Activated CD4-positive, alpha-beta T cell treated with anti-CD3 and anti-CD28 coated beads, Interleukin-2, amount 50 U/mL, for 1 hour (primary cell): ENCODE measurements at places on chromosomes 1 and 21.

- DNase-seq: no peak
Observed at GRCh38 chr1:150749720-150750311, 15.8 kb downstream of the CTSS start.

GRCh38 chr1:188270497-188270896 is 1441.7 kb downstream of the PLA2G4A start:
- DNase-seq: no peak

GRCh38 chr1:199041173-199041914 is 402.5 kb downstream of the PTPRC start:
- DNase-seq: no peak

GRCh38 chr1:15173863-15174614 is 20.5 kb downstream of the TMEM51 start:
- no peak for DNase-seq

DNA sequence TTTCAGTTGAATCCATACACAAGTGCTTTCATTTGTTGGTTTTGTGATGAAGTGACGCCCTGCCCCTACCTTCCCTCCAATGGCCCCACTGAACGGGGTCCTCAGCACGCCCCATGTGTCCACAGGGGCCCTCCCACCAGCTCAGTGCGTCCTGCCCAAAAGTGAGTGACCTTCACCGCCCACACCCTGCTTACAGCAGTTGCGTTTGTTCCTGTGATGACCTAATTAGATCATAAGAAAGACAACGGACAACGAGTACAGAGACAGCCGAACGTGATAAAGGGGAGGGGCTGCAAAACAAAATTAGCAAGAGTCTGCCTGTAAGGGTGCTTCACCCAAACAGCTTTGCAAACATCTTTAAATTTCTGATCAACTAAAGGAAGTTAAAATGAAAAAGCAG is 38.2 kb upstream of the RIPK4 start:
- DNase-seq: no peak

DNA sequence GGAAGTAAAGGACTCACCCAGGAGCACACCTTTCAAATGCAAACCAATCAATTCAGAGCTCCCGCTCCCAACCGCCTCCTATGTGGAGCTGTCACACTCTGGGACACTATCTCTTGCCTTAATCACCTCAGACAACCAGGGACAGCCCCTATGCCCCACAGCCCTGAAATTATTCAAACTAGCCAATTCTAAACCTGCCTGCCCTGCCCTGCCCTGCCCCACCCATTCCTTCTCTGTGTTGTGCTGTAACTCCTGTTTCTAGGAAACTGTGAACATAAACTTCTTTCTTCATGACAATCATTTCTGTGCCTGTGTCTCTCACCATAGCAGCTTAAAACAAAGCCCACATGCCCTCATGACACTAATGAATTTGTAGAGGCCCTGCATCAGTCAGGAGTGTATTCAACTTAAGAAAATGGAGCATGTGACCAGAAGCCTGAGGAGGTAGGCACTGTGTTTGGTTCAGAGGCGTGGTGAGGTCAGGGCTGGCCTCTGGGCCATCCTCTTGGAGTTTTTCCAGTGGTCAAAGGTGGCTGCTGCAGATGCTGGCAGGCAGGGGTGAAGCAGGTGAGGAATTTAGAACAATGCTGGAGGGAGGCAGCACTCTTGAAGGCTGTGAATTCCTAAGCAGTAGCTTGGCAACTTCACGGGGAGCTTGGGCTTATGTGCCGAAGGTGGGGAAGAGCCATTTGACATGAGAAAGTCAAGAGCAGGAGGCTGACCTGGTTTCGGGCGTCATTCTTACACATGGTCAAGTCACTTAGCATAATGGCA is 74.5 kb downstream of the RHOU start:
- no peak for DNase-seq

GRCh38 chr1:224435318-224435763 is 744 bp upstream of the WDR26 start:
- DNase-seq: no peak

GRCh38 chr1:232511172-232511571 is 118.8 kb downstream of the SIPA1L2 start:
- no peak for DNase-seq

- no peak for DNase-seq
Observed at GRCh38 chr1:200872446-200873115, at the start of gene GPR25. GPR25 (plus strand) TSS chr1:200872981; CDS start chr1:200873038, 57 bp downstream.

- no peak for DNase-seq
Observed at GRCh38 chr1:63004868-63005267, 220.9 kb downstream of the ATG4C start.

DNA sequence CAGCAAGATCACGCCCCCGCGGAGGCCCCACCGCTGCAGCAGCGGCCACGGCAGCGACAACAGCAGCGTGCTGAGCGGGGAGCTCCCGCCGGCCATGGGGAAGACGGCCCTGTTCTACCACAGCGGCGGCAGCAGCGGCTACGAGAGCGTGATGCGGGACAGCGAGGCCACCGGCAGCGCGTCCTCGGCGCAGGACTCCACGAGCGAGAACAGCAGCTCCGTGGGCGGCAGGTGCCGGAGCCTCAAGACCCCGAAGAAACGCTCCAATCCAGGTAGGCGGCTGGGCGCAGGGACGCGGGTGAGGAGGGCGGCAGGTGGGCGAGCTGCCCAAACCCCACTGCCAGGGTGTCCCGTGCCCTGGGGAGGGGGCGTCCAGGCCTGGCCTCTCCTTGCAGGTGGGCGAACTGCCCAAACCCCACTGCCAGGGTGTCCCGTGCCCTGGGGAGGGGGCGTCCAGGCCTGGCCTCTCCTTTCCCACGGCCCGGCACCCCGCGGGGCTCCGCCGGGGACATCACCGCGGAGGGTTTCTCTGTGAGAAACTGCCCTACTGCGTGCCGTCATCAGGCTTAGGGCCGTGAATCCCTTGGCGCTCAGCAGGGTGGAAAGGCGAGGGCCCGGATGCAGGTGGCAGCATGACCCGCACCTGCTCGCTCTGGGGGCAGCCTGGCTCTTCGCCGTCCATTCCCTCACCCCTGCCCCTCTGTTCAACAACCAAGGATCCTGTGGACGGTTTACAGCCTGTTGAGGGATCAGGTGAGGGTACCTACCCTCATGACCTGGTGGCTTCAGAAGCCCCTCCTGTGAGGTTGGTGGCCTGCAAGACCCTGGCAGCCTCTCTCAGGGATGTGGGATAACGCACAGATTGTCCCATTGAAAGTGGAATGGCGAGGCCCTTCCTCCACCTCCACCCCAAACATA is 534.0 kb downstream of the KIF26B start:
- no peak for DNase-seq

GRCh38 chr1:157399343-157399983 is 152.9 kb downstream of the FCRL5 start:
- no peak for DNase-seq

DNA sequence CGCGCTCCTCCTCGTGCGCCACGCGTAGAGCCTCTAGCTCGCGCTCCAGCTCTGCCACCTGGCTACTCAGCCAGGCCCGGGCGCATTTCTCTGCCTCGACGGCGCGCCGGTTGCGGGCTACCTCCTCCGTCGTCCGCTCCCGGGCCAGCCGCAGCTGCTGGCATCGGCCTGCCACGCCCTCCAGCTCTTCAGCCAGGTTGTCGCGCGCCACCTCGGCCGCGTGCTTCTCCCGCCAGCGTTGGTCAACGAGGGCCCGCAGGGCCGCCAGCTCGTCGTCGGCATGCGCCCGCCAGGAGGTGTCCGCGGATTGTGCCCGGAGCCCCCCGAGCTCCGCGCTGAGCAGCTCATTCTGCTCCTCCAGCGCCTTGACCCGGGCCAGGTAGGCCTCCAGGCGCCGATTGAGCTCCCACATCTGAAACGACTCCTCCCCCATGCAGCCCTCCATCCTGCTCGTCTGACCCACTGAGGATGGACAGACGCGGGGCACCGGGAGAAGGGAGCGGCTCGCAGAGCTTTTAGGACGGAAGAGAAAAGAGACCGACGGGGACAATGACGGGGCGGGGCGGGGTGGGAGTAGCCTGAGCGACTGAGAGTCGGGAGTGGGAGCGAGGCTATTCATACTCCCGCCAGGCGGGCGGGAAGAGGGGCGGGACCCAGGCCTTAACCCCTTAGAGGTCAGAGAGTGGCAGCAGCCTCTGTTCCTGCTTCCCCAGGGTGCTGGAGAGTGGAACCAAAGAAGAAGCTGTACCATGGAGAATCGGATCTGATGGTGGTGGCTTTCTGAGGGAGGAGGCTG is at the start of gene NES:
Gene NES, minus strand, starts transcription at position 588 of the 796 bp plus-strand sequence. Its CDS starts 143 bp downstream, at position 445.
- DNase-seq: no peak

DNA sequence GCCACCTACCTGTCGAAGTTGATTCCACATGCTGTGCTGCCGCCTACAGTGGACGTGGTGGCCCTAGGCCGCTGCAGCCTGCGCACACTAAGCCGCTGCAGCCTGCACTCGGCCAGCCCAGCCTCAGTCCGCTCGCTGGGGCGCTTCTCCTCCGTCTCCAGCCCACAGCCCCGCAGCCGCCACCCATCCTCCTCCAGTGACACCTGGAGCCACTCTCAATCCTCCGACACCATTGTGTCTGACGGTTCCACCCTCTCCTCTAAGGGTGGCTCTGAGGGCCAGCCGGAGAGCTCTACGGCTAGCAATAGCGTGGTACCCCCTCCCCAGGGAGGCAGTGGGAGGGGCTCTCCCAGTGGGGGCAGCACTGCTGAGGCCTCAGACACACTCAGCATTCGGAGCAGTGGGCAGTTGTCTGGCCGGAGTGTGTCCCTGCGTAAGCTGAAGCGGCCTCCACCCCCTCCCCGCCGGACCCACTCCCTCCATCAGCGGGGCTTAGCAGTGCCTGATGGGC is 46.9 kb downstream of the YARS1 start:
- no peak for DNase-seq

GRCh38 chr1:22533244-22533895 is 29.9 kb upstream of the EPHA8 start:
- no peak for DNase-seq

DNA sequence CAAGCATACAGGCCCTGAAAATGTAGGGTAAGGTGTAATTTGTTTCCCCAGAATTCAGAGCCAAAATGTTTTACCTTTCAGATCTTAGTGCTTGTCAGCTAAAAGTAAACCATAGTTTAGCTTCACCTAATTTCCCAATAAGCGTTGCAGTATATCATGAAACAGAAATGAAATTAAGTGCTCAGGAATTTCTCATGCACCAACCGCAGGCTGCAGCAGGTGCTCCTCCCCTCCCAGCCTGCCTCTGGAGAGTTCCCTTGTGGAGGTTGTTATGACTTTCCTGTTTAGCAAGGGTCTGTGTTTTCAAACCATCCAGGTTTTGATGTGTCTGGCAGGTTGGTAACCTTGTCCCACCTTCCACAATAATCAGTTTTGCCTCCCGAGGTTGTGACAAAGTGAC is 118.5 kb downstream of the HLX start:
- no peak for DNase-seq

- DNase-seq: no peak
Observed at GRCh38 chr1:3735688-3736087, 16.6 kb upstream of the CCDC27 start.

DNA sequence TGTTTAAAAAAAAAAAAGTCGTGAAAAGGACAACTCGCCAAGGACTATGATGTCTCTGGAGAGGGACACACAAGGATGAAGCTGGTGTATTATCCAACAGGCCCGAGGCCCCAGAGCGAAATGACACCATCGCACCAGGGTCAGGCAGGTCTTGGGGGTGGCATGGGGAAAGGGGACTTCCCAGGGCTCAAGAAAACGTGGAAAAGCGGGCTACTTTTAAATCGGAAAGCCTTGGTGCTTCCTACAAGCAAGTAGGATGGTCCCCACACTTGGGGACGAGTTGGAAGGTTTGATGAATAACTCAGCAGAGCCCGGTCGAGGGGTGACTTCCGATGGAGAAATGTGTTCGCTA is 505 bp upstream of the GNPAT start:
- no peak for DNase-seq

DNA sequence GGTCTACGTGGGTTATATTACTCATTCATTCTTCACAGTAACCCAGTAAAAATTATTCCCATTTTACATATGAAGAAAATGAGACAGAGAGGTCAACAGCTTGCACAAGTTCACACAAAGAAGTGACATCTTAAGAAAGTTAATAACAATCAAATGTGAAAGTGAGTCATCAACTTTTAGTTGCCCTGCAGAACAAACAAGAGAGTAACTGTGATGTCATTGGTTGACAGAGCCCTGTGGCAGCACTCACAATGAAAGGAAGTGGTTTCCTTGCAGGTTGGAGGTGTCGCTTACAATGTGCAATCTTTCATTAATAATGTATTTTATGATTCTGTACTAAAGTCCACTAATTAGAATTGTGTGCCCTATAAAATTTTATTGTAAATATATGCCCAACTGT is 369.6 kb downstream of the RYR2 start:
- no peak for DNase-seq

DNA sequence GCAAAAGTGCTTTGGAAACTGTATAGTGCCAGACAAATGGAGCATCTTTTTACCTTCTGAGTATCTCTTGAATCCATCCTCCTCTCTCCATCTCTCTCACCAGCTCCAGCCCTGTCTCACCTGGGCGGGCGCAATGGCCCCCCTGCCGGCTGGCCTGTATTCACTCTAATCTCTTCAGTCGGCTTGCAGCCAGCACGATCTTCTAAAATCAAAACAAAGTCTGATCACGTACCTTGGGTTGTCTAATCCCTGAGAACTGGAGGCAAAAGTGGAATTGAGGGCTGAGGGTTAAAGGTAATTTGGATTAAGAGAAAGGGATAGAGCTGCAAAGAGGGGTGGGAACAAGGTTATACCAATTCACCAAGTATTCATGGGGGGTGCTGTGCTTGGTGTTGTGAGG is 46.0 kb upstream of the LRRN2 start:
- no peak for DNase-seq
